ENCODE measurements at places on chromosomes 7 and 10. TPM values are rescaled to one million over a fixed set of nuclear protein-coding genes. Genes with fewer than 3 reads are reported as not detected.

The LIPN gene
- not detected for total RNA-seq

The CYP2C8 gene
- not detected for total RNA-seq

The FLNC gene
- total RNA-seq = 170 TPM

The SPDYE1 gene
- not detected for total RNA-seq

The GBX1 gene
- total RNA-seq = not detected

The FAM25C gene
- not detected for total RNA-seq

GRCh38 chr7:45627691-45628456, 53.7 kb downstream of the ADCY1 start:
- DNase-seq = no peak

GRCh38 chr7:7720193-7720592, 1.8 kb upstream of the RPA3 start:
- DNase-seq = no peak

DNA sequence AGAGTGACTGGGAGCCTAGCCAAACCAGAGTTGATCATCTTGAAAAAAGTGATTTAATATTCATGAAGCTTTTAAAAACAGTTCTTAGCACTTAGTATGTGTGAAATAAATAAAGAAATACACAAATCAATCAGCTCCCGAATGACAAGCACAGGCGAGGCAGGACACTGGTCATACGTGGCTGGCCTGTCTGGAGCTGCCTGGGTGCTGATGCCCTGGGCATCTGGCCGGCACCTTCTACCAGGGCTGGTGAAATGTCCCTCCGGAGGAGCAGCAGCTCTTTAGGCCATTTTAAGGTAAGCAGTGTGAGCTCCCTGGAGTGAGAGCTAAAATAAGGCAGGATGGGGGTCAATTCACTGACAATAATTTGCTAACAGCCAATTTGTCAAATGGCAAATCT, 23.7 kb downstream of the IL15RA start:
- no peak for DNase-seq

DNA sequence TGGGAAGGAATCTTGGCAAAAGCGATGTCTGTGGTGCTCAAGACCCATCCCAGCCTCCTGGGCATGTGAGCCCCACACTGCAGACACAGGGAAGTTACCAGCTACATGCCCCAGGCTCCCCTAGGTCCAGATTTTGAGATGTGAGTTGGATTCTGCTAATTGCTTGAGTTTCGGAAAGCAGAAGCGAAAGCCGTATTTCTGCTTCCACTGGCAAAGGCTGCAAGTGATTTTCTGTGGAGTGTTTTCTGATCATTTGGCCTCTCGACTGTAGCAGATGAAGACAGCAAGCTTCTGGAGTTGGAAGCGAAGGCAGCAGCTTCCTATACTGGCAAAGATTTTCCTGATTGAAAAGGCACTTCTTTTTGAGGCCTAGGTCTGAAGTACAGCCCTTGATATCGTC, 29.6 kb downstream of the ANKRD16 start:
- no peak for DNase-seq

DNA sequence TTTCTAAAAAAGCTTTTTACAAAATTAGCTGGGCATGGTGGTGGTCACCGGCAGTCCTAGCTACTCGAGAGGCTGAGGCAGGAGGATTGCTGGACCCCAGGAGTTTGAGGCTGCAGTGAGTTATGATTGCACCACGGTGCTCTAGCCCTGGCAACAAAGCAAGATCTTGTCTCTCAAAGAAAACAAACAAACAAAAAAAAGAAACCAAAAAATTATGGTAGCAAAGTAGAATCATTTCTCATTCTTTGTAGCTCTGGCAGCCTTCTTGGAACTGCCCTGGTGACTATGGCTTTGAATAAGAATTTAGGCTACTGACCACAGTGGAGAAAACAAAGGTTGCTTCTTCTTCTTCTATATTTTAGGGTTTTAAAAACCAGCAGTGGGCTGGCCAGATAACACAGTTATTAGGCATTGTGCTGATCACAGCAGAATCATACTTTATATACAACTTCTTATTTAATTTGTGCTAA, 41.9 kb upstream of the PRKAR2B start:
- no peak for DNase-seq

DNA sequence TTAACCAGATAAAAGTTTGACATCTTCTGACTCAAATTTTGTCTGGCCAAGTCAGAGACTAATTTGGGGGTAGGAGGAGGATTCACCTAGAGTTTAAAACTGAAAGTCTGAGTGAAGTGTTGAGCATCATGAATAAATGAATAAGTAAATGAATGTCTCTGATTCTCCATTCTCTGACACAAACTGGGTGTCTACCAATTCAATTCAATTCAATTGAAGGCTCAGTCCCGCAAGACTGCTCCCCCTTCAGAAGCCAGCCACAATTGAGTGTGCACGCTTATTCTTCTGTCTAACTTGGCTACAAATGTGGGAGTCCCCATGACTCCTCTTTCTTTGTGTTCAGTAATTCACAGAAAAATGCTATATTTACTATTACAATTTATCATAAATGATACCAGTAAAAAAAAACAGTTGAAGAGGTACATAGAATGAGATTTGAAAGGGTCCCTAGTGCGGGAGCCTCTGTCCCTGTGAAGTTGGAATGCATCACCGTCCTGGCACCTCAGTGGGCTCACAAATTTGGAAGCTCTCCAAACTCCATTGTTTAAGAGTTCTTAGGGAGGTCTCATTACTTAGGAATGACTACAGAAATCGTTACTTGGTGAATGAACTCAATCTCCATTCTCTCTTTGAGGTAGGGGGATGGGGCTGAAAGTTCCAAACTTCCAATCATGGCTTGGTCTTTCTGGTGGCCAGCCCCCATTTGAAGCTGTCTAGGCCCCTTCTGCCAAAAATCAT, 243.7 kb upstream of the PHYHIPL start:
- DNase-seq = no peak

GRCh38 chr7:105219771-105220160, 169.0 kb downstream of the SRPK2 start:
- no peak for DNase-seq

DNA sequence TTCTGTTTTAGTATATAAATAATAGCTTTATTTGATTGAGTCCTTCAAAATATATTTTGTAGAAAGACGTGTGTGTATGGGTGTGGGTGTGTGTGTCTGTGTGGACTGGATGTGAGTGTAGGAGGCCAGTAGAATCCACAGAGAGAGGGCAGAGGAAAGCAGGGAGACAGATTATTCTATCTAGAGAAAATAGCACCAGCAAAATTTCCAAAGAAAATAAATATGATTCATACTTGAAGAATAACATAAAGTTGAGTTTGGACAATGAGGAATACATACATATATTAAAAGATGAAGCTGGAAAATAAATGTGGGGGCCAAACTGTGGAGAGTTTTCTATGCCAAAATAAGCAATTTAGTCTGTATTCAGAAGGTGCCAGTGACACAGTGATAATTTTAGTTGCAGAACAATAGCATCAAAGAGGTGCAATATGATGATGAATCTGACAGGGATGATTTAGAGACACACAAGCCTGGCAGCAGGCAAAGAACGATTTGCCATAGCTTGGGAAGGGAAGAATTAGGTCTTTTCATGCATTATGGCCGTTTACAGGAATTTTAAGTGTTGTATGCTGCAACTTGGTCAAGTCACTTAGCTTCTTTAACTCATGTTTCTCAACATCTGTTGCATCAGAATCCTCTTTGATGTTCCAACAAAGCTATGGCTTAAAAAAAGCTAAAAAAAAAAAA, 121.3 kb downstream of the SEMA3A start:
- DNase-seq = no peak

Data from glomerular endothelial cell (primary cell).